ENCODE measurements at places on chromosomes 3 and 15. TPM values are rescaled to one million over a fixed set of nuclear protein-coding genes. Genes with fewer than 3 reads are reported as not detected.
A peak's percentile ranks its signal among the peaks of the same experiment; 100 is the strongest.

DNA sequence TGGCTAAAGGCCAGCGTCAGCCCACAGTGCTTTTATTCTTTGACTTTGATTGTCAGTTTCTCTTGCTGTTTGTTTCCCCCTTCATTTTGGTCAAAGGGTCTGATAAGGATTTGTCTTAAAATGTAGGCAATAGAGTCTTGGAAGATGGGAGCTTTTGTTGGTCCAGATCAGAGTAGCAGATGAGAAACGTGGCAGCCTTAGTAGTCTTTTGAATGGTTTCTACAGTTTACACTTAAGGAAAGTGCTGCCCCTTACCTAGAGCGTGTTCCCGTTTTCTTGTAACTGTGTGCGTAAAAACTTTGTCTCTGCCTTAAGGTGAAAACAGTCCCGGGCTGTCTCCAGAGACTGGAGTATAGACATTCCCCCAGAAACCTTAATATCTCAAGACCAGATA, 630 bp downstream of the LXN start:
- DNase-seq, result no peak

Gene NDUFB4
- polyA plus RNA-seq, result 209 TPM

DNA sequence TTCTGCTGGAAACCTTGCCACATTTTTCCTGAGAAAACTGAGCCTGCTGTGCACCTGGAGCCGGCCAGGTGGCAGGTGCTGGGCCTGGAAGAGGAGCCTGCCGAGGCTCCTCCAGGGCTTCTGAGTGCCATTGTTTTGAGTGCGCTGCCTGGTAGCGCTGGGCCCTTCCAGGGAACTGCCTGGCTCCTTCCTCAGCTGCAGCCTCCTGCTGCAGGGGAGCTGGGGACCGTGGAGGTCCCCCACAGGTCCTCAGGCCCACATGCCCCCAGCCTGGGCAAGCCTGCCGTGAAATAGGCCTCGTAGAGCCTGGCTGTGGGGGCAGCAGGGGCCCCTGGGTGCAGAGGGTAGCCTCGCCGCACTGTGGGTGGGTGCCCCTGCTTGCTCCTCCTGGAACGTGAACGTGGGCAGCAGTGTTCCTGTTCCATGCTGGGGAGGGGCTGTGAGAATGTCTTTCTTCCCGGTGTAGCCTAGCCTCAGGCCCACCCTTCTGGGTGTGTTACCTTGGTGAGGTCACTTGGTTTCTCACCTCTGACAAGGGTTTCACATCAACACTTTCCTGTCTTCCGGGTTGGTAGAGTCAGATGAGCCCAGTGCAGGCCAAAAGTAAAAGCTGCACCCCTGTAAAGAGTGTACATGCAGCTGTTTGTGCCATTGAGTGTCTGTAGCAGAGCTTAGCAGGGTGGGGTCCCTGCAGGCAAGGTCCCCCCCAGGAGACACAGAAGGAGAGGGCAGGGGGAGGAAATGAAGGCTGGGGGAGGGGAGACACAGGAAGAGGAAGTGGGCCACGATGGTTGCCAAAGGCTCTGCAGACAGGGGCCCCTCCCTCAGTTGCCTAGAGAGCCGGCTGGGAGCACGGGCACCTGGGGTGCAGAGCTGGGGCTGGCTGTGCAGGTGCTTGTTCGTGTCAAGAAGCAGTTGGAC, 34.5 kb downstream of the KLF13 start:
- DNase-seq, result no peak

Gene FEZF2
- polyA plus RNA-seq, result not detected

GRCh38 chr15:73695773-73696640, 11.8 kb downstream of the CD276 start:
- DNase-seq, result no peak

DNA sequence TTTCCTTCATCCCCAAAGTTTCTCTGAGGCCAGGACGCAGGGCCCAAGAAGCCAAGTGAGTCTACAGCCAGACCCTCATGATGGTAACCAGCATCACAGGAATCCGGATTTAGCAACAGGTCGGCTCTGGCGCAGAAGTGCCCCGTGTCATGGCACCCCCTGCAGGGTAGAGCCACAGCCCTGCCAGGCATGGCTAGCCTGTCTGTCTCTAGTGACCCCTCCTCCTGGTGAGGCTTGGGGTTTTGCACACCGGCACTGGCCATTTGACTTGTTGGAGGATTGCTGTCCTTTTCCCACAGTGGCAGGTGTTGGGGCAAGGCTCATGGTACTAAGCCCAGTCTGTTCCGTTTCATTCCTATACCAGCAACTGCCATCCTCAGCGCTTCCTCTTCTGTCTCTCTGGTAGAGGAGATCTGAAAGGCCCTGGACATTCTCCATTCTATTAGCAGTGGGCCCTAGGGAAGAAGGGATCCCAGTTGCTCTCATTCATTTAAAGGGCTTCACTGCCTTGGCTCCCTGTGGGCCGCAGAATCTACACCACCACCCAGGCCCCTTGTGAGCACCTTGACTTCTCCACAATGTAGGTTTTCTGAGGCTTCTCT, 9.4 kb upstream of the CHAC1 start:
- no peak for DNase-seq

DNA sequence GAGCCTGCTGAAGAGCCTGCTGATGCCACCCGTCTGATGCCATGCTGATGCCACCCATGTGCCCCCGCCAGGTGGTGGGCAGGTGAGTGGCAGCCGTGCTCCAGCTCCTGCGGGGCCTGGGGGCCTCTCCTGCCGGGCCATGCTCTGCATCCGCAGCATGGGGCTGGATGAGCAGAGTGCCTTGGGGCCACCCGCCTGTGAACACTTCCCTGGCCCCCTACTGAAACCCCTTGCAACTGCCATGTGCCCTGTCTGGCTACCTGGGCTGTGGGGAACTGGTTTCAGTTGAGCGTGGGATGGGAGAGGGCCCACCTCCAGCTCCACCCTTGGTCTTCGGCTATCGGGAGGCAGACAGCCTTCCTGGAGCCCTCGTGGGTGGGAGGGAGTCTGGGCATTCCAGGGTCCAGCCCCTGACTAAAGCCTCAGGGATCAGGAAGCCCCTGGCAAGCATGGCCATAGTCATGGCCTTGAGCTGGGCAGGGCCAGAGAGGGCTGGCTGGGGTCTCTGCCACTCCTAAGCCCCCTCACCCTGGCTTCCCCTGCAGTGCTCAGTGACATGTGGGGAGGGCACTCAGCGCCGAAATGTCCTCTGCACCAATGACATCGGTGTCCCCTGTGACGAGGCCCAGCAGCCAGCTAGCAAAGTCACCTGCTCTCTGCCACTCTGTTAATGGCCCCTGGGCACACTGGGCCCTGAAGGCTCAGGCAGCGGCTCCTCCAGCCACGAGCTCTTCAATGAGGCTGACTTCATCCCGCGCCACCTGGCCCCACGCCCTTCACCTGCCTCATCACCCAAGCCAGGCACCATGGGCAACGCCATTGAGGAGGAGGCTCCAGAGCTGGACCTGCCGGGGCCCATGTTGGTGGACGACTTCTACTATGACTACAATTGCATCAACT, 92.2 kb downstream of the TBC1D2B start:
- no peak for DNase-seq

- no peak for DNase-seq
Measured at GRCh38 chr3:134809427-134810051, 14.5 kb downstream of the EPHB1 start.

GRCh38 chr3:149453140-149453805, 21.2 kb upstream of the TM4SF4 start:
- no peak for DNase-seq

GRCh38 chr3:124565013-124565412, 165.2 kb upstream of the UMPS start:
- peak; percentile 77 for DNase-seq

Gene ATP13A5
- not detected for polyA plus RNA-seq

GRCh38 chr3:169850618-169851017, 19.1 kb downstream of the LRRC31 start:
- DNase-seq, result no peak

Gene LEKR1
- 3.0 TPM for polyA plus RNA-seq

DNA sequence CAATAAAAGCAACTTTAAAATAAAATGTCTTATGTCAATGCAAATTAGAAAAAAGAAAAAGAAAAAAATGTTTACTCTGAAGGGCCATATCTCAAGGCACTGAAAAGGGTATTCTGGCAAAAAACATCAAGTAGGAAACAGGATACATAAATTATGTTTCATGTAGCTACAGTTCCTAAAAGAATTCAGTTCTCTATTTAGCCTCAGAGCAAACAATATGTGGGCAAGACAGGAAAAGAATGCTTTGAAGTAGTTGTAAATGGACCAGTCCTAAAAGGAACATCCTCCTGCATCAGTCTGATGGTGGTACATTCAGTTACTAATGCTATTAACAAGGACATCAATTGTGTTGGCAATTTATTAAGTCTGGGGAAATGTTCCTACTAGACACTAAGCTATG, 8.1 kb downstream of the COMMD2 start:
- no peak for DNase-seq

Gene FOXB1
- 0.06 TPM for polyA plus RNA-seq

Gene ACAD11
- polyA plus RNA-seq, result 45.1 TPM

Gene TMEM266
- 11.4 TPM for polyA plus RNA-seq

DNA sequence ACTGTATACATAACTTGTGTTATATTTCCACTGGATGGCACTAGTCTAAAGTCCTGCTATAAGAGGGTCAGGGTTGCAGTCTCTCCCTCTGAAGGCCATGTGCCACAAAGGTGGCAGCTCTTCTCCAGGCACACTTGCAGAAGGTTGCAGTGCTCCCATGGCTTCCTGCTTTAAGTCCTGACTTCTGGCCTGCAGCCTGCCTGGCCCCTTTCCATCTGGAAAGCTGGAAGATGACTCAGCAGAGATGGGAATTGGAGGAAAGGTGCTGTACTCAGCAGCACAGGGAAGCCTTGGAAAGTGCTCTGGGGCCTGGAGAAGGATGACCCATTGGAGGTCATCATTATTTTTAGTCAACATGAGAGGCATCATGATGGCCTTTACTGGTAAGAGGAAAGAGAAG, 40.9 kb upstream of the MRPL3 start:
- no peak for DNase-seq

- DNase-seq, result no peak
Measured at GRCh38 chr3:174495311-174495710, 363.8 kb upstream of the NAALADL2 start.

- no peak for DNase-seq
Measured at GRCh38 chr3:164452707-164453106, 625.6 kb downstream of the SI start.

DNA sequence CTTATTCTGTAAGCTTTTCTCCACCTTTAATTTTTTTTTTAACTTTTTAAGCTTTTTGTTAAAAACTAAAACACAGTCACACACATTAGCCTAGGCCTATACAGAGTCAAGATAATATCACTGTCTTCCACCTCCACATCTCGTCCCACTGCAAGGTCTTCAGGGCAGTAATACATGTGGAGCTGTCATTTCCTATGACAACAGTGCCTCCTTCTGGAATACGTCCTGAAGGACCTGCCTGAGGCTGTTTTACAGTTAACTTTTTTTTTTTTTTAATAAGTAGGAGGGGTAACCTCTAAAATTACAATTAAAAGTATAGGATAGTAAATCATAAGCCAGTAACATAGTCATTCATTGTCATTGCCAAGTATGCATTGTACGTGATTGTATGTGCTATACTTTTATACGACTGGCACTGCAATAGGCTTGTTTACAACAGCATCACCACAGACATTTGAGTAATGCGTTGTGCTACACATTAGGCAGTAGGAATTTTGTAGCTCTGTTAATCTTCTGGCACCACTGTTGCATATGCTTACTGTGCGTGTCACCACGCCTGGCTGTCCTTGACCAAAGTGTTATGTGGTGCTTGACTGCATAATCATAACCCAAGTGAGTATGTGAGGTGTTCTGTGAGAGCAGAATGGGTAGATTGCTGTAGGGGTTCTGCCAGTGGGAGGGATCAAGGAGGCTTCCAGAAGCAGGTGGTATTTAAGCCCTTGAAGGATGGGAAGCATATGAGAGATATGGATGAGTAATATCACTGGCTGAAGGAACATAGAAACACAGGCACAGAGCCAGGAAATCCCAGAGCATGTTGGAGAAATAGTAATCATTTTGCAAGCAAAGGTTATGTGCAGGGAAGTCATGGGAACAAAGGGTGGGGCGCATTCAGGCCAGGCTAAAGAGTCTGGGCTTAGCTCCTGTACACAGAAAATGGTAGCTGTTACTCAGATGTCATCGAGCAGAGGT, 18.3 kb downstream of the FBXO22 start:
- no peak for DNase-seq

Measured in right renal pelvis (tissue), 4 donors.